ENCODE measurements at places on chromosomes 3 and 15.

- DNase-seq: no peak
Observed at GRCh38 chr3:39106851-39107387, 508 bp downstream of the GORASP1 start.

- no peak for DNase-seq
Observed at GRCh38 chr15:84658788-84659411, 901 bp upstream of the NMB start.

DNA sequence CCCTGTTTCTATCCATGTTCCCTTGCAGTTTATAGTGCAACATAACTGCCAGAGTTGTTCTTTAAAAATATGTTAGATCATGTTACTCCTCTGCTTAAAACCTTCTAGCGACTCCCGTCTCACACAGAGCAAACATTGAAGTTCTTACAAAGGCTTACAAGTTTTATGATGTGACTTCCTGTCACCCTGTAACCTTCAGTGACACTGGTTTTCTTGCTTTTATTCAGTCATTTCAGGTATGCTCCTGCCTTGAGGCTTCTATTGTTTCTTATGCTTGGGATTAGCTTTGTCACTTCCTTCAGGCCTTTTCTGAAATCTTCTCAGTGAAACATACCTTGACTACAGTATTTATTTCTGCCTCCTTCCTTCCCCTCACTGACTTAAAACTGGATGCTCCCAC is 252.1 kb downstream of the DOCK3 start:
- no peak for DNase-seq

GRCh38 chr3:175743733-175744400 is 884.7 kb downstream of the NAALADL2 start:
- DNase-seq: no peak

DNA sequence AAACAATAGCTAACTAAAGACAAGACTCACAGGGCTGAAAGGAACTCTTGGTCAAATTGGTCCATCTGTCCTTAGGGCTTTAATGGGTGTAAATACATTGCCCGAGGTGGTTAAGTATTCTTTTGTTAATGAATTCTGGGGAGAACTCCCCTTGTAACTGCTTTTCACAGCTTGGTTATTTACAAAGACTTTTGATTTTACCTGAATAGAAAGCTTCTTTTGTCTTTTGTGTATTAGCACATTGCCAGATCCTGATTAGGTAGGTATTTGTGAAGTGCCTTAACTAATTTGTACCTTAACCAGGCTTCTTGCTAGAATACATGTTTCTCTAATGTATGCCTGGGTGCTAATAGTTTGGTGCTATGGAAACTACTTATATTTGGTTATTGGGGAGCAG is 14.0 kb downstream of the CHD2 start:
- no peak for DNase-seq

DNA sequence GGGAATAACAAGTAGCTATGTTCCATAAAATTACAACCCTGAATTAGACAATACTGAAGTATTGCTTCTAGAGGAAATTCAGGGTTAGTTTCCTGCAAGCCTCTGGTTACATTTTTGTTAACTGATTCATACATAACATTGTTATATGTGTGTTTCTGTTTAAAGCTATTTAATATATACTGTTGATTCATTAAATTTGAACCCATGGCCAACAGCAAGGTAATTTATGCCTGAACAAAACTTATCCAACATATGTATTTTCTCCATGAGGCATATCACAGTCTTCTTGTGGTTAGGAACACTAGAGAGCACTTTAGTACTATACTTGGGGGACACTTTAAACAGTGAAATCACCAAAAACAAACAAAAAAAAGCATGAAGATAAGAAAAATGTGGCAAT is 47.7 kb upstream of the PTX3 start:
- DNase-seq: no peak

DNA sequence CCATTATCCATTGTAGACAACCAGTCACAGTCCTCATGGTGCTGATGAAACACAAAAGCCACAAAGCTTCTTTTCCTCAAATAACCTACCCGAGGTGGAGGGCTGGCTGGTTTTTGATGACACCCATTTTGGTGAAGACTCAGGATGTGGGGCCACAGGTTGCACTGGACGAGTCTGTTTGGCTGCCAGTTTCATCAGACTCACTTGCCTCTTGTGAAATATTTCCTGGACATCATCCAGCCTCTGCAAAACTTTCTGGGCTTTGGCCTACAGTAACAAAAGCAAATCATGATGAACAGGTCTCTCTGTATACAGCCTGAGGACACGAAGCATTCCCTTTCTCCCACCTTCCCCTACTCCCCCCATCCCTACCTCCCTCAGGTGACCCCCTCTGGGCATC is 42.2 kb downstream of the B3GNT5 start:
- no peak for DNase-seq

DNA sequence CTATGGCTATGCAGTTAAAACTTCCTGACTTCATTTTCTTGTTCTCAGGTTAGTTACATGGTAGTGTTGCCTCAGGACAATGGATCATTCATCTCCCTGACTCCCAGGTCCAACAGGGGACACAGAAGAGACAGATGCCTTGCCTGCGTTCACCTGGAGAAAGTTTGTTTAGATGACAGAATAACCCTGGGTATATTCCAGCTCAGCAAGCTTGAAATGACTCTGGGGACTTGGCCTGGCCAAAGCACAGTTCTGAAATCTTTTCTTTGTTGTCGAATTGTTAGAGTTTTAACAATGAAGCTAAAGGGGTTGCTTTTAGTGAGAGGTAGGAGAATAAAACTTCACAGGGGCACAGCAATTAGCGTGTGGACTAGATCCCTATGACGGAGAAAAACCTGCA is 206.1 kb downstream of the PDZRN3 start:
- no peak for DNase-seq

DNA sequence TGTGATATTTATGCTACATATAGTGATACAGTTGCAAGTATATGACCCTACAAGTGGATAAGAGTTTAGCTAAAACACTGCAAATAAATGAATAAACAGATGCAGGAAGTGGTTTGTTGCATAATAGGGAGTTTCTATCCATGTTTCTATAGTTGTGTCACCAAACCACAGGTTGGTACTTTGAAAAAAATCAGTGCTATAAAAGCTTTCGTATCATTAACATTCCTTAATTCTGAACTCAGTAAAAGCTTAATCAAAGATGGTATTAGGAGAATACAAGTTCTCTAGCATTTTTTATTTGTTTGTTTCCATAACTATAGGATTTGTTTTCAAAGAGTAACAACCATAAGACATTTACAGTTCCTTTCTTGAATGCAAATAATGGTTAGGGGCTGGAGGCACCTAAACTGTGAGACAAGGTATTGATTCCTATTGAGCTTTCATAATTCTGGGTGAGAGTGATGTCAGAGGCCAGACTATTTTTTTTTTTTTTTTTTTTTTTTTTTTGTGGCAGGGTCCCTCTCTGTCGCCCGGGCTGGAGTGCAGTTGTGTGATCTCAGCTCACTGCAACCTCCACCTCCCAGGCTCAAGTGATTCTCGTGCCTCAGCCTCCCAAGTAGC is 29.6 kb downstream of the CPOX start:
- DNase-seq: no peak

GRCh38 chr3:166071-166470 is 30.5 kb upstream of the CHL1 start:
- DNase-seq: no peak

DNA sequence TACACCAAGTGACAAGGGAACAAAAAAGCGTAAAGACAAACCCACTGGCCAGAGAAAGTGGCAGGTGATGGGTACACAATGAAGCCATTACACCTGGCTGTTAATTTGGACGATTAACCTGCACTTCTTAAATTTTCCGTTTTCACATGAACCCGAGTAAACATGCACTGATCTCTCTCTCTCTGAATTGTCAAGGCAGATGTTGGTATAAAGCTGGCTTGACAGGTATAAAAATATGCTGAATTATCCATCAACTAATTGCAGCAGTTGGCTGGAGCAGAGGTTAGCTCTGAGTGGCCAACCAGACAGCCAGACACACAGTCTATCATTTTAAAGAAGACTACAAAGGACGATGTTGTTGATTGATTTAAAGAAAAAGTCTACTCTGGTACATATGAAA is 561.7 kb upstream of the ALCAM start:
- DNase-seq: no peak

DNA sequence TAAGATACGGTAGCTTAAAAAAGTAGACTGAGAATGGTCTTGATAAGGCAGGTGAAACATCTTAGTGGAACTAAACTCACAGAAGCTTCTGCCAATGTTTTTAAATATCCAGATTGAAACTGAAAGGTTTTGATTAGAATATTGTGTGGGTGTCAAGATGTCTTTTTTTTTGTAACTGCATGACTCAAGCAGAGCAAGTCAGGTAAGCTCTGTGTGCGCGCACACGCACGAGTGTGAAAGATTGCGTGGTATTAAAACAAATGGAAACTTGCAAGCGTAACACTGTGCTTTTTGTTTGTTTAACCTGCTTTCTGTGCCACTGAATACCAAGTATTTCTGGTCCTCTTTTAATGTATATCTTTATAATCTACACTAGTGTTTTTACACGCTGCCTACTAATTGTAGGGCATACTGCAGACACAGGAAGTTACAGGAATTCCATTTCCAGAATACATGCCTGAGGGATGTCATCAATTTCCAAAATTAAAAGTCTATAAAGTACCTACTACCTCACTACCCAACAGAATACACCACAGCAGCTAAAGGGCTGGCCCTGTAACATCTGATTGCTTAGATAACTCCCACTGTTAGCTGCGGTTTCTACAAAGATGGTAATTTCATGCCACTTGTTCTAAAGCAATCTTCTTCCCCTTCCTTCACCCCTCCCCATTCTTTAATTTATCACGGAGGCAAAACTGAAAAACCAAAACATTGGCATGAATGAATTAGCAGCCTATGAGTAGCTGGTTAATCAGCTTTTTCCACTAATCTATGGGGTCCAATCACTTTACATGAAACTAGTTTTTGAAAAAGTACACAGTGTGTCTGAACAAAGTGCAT is 472.8 kb downstream of the SHQ1 start:
- no peak for DNase-seq

DNA sequence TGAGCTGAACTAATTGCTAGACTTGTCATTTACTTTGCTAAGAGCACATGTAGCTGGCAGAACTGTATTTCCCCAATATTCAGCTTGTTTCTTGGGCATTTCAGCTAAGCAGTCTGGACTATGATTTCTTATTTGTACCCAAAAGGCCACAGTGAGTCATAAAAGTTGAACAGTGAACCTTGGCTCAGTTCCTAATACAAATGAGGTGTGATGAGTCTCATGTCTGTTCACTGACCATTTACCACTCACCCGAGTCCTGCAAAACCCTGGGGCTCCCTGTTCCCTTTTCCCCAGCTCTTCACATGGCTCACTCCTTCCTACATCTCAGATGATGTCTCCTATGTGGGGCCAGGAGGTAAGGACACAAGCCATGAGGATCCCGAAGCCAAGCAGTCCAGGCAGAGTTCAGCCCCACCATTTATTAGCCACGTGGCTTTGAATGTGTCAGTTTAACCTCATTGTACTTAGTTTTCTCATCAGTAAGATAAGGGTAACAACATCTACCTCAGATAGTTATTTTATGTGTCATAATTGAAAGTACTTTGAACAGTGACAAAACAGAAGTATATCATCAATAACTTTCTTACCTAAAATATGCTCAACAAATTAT is 239.3 kb downstream of the IL5RA start:
- no peak for DNase-seq

- no peak for DNase-seq
Observed at GRCh38 chr3:38585791-38586420, 63.6 kb downstream of the SCN5A start.
